Neural progenitor cell (in vitro differentiated cells): ENCODE measurements at places on chromosomes 11 and 22. TPM values are rescaled to one million over a fixed set of nuclear protein-coding genes. Genes with fewer than 3 reads are reported as not detected.

DNA sequence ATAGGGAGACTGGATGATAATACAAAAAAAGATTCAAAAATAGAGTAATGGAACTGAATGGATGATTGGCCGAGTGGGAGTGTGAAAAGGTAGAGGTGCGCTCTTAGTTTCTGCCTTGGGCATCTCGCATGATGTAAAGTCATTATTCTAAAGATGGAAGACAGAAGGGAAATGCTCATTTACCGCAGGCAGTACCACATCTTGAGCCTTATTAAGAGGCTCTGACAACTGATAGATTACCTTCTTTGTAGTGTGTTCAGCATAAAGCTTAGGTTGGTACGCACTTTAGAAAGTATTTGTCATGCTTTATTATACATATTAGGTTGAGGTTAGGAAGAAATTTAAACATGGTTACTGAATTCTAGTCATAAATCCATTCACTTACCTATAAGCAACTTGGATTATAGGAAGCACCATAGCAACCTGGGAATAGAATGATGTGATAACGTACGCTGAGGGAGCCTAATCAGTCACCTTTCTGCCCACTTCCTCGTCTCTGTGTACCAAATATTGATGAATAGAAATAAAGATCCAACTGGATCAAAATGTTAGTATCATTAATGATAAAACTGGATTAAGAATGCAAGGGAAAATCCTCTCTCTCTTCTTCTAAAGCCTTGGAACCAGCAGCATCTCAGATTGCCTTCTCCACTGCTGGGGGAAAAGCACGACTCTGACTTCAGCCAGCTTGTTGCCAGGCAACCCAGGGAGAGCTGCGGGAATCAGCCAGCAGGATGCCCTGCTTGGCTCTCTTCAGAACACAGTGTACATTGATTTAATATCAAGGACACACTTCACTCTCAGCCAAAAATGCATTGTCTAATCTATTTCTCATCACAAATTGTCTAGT is 29.0 kb upstream of the VWA5A start:
- peak; percentile 74 for DNase-seq

GRCh38 chr11:61777234-61778090 is 14.9 kb downstream of the TMEM258 start:
- no peak for DNase-seq

- no peak for DNase-seq
Measured at GRCh38 chr11:5691964-5692361, 2.4 kb downstream of the TRIM22 start.

DNA sequence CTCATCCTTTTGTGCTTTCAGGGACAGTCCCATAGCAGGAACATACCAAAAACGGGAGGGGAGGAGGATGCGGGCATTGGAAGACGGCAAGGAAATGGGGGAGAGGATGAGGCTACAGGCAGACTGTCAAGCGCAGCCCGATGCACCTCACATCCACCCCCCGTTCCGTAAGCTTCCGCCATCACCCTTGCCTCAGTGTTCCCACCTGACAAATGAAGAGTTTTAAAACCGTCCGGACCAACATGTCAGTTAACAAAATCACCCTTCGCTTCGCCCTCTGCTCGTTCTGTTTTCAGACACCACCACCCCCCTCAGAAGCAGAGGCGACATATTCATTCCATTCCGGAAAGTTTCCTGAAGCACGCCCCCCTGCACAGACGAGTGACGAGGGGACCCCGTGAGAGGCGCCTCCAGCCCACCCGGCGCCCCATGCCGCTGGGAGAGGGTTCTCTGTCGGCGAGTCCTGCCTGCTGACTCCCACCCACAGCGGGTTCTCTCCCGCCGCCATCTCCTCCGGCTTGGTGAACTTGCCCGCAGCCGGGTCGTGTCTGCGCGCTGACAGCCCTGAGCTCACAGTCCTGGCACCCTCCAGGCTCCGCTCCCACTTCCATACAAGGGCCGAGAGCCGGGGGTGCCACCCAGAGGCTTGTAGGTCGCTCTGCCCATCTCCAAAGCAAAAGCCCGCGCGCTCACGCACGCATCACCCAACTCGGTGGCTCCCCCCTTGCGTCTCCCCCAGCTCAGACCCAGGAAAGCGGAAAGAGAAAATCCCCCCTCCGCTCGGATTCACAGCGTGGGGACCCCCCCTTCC is 1.5 kb downstream of the IGSF9B start:
- peak; percentile 47 for DNase-seq

DNA sequence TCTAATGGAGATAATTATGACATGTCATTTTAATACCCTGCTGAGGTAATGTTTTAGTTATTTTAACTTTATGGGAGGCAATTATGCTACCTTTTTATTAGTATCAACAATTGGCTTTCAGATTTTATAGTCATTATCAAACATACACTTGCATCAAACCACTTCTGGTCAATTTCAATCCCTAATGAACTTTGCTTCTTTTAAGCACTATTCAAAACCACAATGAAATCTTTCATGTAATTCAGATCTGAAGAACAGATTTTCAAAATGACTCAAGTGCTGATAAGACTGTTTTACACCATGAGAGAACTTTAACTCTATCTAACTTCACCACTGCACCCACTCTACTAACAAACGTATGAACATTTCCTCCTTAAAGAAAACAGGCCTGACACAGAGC is 25.9 kb upstream of the CCDC34 start:
- DNase-seq: no peak

DNA sequence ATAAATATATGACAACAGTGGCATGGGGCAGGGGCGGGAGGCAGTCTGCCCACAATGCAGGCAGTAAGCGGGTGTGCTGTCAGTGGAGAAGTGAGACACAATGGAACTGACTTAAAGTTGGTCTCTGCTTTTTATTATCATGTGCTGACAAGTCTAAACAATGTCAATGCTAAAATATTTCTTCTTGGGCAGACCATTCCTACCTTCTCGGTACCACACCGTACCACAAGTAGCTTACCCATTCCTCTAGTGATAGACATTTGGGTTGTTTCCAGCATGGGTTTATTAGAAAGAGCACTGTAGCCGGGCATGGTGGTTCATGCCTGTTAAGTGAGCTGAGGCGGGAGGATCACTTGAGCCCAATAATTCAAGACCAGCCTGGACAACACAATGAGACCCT is 2.6 kb upstream of the CHADL start:
- DNase-seq: no peak

DNA sequence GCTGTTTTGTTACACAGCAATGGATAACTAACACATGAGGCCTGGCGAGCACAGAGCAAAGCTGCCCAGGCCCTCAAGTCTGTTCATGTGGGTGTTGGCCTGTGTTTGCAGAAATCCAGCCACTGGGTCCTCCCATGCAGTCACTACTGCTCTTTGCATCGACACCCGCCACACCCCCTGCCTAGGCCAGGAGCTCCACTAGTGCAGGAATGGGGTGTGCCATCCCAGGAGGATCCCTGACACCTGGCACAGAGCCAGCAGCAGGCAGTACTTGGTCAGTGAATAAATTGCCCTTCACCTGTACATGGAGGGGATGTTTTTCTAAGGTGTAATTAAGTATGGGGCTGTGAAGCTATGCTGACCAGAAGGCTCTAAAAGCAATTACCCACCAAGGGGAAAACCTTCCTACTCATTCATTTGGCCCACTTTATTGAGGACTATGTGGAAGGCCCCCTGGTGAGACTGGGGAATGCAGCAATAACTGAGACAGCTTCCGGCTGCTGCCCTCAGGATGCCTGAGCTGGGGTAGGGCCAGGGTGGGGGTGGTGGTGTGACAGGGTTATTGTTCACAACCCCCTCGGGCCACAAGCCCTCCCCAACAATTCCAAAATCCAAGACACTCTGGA is 160.8 kb downstream of the CRYBB2 start:
- no peak for DNase-seq

- DNase-seq: no peak
Measured at GRCh38 chr11:30282289-30282631, 40.6 kb upstream of the ARL14EP start.

DNA sequence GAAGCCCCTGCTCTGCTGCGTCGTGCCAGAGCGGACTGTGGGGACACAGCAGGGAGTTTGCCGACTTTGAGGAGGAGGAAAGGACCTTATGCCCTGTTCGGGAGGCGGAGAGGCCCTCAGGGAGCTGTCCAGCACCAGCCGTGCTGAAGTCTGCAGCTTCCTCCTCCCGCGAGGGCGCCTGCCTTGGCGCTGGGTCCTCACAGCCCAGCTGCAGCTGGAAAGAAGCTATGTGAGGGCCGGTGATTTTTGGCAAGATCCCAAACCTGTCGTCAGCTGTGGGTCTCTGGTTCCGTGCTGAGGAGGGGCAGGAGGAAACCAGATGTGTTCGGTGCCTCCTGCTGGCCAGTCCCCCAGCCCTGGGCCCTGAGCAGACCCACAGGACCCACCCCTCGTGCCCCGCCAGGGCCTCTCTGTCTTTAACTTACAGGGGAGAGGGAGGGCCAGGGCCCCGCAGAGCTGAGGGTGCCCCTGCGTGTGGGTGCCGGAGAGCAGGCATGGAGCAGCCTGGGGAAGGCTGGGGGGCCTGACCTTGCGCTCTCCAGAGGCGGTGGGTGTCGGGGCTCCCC is 12.0 kb downstream of the BRSK2 start:
- DNase-seq: peak; percentile 93

DNA sequence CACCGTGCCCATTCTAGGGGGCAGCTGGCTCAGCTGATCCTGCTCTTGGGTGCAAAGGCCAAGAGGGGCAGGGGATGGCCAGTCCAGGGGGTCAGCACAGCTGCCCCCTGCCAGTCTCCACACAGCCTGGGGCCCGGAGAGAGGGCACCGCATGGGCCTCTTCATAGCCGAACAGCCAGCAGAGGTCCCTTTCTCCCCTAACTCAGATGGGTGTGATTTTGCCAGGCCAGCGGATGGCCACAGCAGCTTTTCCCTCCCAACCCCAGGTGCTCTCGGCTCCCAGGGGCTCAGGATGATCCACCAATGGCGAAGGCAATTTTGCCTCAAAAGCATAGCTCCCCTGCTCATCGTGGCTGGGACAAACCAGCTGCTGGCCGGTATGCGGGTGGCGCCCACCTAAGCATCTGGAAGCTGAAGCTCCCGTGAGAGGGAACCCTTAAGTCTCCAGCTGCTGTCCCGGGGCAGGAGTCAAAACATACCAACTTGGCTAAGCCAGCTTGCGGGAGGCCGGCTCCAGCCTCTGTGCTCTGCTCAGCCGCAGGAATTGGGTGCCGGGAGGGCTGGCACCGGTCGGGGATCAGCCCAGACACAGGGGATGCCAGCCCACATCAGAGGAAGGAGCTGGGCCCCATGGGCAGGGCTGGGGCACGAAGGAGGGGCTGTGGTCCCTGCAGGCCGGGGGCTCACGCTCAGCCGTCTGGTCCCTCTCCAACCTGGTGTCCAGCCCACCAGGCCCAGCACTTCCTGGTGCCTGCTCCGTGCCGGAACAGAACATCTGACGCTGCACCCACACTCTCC is 30.5 kb upstream of the GNB1L start:
- DNase-seq: no peak

- no peak for DNase-seq
Measured at GRCh38 chr11:113023228-113023627, 62.0 kb downstream of the NCAM1 start.

DNA sequence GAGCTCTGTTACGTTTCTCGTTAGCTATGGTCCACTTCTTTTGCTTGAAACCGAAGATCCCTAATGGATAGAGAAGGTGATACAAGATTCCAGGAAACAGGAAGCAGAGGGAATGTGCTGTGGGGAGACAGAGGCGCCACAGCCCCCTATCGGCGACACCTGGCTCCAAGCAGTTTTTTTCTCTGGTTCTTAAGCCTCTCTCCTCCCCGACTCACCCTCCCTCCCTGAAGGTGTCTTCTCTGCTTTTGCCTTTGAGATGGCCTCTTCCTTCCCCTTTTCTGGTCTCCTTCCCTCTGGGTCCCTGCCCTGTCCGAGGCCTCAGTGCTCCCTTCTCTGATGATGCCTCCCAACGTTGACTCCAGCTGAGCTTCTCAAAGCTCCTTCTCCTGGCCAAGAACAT is 14.2 kb upstream of the APOBEC3A start:
- DNase-seq: peak; percentile 10

- peak; percentile 20 for DNase-seq
Measured at GRCh38 chr11:27304514-27304913, 58.5 kb downstream of the CCDC34 start.

- no peak for DNase-seq
Measured at GRCh38 chr11:24132471-24132870, 364.4 kb upstream of the LUZP2 start.

DNA sequence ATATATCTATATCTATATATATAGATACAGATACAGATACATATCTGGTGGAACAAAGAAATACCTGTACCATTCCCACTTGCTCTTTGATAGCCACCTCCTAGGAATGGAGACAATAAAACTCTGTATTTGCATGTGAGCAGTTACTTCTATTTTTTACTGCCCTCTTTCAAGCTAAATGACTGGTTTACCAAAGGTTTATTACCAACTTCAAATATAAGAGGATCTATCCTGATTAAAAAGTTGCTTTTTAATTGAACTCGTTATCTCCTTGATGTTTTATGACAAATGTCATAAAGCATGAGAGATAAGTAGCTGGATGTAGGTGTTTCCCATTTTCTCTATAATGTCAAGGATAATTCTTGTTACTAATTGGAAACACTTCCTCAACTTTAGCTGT is 21.7 kb upstream of the GRIK4 start:
- no peak for DNase-seq

DNA sequence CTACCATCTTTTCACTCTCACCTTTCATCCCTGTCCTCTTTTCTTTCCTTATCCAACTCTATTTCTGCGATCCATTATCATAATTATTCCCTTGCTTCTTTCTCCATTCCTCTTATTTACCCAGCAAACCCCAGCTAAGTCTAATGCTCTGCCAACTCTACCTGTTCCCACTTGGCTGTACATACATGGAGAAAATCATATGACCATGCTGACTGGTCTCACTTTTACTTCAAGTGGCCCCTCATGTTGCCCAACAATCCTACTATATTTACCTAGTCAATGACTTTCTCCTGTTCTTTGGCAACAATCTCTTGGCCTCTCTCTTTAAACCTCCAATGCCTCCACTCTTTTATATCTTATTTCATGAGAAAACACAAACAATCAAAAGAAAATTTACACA is 94.1 kb downstream of the USP35 start:
- no peak for DNase-seq

DNA sequence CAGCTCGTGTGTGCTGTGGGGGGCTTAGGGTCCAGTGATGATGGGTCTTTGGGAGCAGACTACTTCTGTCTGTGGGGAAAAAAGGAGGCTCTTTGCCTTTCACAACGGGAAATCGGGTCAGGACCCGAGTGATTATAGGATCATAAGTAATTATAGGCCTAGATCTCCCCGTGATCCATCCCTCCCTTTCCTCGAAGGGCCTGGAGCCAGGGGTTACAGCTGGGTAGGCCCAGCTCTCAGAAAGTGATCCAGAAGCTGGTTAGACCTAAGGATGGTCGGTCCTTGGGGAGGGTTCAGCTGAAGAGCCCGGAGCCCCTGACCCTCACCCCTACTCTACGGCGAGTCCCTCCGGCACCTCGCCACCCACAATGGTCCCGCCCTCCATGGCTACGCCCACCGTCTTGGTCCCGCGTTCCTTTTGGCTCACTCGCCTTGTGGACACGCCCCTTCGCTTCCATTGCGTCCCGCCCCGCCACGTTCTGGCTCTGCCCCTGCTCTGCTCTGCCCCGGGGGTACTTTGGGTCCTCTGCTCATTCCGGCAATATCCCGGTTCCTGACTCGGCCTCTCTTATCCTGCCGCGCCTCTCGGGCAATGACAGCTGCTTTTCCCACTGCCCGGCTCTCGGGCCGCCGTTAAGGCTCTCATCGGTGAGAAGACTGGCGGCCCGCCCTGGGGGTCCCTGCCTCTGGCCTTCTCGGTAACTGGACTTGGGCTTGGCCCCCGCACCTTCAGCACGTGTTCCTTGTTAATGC is 5.0 kb downstream of the IGSF22 start:
- DNase-seq: peak; percentile 94

The PKP3 gene
- 6.5 and 8.5 TPM in 2 replicates for total RNA-seq

The MMP12 gene
- total RNA-seq: not detected in 2 replicates

The TMPRSS13 gene
- total RNA-seq: 0.22 TPM in 1 of 2 replicates, not detected in the other

The C11orf68 gene
- total RNA-seq: 6.9 and 22.4 TPM in 2 replicates

The C11orf97 gene
- not detected in 2 replicates for total RNA-seq
